Ovary (tissue), 10 donors: ENCODE measurements at places on chromosomes 16 and 17.

- DNase-seq, result no peak
Measured at GRCh38 chr16:12321311-12321842, 344.8 kb downstream of the SNX29 start.

GRCh38 chr16:24668481-24669061 is 60.9 kb upstream of the TNRC6A start:
- DNase-seq, result peak; percentile 39

DNA sequence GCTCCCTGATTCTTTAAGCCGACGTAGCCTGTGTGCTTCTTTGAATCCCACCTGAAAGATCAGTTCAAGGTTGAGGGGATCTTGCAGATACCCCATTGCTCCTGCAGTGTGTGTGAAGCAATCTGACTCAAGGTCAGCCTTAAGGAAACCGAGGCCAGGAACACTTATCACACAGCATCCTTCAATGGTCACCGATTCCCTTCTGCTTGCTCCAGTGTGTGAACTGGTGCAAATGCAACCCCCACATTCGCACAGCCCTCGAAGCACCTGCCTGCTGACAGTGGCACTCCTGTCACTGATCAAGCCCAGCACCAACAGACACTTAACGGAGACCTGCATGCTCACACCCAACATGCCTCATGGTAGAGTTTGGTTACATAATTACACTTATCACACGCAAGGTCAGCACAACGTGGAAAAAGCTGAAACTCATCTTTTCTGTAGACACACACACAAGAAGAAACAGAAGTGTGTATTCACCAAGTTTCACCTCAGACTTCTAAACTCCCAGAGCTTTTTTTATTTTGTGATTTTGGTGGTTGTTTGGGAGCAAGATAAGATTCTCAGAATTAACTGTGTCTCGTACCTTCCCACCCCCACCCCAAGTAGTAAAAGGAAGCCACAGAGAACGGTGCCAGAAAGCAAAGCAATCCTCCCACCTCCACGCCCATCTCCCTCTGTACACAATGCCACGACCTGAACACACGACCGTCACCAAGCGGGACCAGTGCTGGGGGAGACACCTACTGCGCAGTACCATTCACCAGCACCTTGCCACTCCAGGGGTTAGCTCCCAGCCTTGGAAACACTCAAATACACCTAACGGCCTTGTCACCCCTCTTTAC is 37.2 kb downstream of the LITAFD start:
- no peak for DNase-seq

- DNase-seq, result no peak
Measured at GRCh38 chr17:56815711-56816110, 18.0 kb downstream of the C17orf67 start.

DNA sequence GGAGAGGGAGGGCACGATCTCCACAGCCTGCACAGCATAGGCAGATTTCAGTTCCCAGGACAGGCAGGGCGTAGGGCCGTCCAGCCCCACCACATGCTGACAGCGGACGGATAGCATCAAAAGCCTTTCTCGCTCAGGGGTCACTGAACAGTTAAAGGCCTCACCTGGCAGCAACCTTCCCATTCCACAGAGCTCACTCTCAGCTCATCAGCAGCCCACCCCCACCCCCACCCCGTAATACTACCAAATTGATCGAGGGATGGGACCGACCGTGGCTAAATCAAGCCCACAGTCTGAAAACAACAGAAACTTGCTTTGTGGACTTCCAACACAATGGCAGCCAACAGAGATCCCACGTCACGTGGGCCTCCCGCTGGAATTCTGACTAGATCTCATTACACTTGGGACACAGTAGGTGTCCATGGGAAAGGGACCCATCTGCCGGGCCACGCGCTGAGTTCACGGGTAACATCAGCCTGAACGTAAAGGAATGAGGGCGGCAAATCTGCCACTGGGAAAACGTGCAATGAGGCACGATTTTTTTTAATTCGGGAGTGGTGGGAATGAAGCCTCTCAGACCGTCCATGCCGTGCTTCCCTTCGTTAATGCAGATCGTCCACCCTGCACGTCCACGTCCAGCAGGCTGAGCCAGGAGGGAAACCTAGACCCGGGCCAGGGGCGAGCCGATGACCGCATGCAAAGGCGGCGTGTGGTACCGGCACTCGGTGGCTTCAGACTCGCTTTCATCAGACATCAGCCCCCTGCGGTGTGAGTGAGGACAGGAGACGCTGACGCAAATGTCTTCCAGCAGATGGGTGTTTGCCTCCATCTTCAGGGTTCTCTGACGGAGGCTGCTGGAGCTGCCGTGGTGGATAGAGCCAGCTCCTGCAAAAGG is 92.1 kb downstream of the TBC1D16 start:
- peak; percentile 32 for DNase-seq

DNA sequence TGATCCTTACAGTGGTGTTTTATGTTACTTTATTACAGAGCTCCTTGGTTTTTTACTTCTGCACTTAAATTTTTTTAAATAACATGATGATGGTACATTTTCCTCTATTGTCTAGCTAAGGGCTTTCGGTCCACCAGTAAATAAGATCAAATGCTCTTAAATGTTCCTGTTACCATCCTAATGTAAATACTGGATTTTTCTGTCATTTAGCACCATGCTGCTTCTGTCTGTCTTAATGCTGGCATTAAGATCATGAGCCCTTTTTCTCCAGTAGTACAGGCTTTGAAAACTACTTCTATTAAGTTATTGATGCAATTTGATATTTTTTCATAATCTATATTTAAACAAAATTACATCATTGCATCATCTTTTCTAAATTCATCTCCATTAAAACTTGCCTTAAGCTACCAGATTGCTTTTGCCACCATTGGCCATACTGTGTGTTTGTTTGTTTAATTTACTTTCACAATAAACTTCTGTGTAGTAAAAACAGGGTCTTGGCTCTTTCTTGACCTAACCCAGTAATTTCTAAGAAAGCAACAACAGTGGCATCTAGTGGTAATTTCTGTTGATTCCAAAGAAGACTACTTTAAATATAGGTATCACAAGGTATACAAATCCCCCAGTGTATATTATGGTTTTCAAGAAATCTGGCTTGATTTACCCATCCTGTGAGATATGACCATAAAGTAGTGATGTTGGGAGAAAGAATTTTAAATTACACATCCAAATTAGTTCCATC is 9.0 kb upstream of the PHAF1 start:
- no peak for DNase-seq

DNA sequence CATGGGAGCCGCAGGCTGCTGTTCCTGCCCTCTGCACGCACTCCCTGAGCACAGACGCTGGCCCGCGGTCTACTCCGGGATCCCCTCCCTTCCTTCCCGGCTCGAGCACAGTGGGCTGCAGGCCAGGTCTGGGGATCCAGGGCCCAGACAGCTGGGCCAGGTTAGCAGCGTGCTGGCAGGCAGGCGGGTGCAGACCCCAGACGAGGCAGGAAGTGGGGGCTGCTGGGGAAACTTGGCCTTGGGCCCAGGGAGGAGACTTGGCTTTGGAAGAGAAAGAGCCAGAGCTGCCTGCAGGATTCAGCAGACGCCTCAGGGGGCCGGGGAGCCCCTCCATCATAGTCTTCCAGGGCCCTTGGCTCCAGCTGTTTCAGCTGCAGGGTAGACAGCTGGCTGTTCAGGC is 30.2 kb upstream of the ABCC3 start:
- DNase-seq, result peak; percentile 94

GRCh38 chr16:84411768-84412167 is 43.4 kb downstream of the ATP2C2 start:
- DNase-seq, result no peak

GRCh38 chr17:69809331-69809730 is 265.7 kb upstream of the KCNJ16 start:
- DNase-seq, result no peak

DNA sequence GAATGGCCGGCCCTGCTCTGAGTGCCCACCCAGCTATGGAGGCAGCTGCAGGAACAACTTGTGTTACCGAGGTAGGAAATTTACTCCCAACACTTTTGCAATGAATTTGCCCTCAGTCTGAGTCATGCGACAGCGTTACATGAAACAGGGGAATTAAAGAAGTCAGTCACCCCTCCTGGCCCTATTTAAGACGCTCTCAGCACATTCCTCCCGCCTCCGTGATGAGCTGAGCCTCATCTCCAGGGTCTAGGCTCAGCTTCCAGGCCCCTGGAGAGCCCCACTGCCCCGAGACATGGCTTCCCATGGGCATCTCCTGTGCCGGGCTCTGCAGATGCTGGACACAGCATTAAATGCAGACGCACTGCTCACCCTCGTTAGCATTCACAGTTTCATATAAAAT is 35.0 kb downstream of the CRISPLD2 start:
- DNase-seq, result no peak

DNA sequence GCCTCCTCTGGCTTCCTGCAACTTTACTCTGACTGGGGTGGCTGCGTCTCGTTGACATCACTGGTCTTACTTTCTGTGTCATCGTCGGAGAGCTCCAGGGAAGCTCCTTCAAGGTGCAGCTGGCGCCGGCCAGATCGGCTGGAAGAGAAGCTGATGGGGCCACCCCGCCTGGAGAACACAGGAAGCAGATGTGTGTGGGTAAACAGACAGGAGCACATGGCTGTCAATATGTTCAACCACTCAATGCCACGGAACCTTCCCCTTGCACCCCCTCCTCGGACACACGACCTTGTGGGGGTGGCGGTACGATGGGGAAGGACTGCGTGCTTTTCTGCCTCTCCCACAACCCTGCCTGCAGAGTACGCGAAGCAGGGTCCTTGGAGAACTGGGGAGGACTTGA is 40.1 kb downstream of the NDEL1 start:
- no peak for DNase-seq

- DNase-seq, result no peak
Measured at GRCh38 chr17:75900691-75901533, 3.8 kb downstream of the MRPL38 start.

DNA sequence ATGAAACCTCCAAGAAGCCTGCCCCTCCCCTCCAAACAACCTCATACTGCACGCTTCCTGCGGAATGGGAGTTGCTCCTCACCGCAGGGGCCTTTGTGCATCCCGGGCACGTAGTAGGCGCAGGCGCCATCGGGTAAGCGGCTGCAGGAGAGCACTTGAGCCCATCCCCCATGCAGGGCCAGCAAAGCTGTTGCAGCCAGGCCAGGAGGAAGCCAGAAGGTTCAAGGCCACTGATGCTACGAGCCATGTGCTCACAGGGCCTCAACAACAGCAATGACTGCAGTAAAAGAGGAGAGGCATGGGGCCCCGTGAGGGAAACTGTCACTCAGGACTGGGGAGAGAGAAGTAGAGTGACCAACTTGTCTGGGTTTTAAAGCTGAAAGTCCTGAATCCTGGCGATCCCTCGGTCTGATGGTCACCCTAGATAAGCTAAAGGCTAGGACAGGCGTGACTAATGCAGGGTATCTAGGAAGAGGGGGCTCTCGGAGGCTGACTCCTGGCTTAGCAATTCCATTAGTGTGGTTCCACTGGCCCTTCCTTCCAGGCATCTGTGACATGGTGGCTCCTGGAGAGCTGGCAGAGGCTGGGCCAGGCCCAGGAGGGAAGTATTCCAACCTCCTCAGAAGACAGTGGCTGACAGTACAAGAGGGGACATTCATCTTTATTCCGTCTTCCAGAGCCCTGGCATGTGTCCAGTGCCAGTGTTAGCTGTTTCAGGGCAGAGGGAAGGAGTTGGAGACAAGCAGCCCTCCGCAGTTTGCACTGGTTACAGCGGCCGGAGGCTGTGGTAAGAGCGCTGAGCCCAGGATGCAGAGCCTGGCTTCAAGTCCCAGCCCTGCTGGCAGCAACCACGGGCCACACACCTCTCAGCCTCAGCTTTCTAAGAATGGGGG is 20.8 kb downstream of the GOSR2 start:
- peak; percentile 64 for DNase-seq

GRCh38 chr16:12067714-12068401 is 91.3 kb downstream of the SNX29 start:
- peak; percentile 35 for DNase-seq

DNA sequence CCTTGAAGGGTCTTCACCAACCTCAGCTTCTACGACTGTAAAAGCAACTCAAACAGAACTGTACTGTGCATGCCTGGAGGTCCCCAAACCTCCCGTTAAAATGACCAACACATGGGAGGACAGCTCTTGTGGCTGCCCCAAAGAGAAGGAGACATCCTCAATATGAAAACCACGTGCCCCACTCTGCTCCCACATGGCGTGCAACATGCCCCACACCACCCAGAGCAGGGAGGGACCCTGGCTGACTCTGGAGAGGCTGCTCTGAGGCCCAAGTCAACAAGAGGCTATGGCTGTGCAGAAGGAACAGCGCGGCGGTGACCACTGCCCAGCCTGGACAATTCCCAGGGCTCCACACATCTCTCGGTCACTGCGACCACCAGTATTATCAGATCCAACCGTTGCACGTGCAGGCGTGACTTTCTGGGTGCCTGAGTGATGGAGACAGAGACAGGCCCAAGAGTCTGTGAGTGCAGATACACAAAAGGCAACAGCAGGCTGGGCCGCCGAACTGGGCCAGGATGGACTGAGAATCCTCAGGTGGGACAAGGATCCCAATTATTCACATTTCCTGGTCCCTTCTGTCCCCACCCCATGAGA is 1.4 kb downstream of the PLD6 start:
- DNase-seq, result no peak

DNA sequence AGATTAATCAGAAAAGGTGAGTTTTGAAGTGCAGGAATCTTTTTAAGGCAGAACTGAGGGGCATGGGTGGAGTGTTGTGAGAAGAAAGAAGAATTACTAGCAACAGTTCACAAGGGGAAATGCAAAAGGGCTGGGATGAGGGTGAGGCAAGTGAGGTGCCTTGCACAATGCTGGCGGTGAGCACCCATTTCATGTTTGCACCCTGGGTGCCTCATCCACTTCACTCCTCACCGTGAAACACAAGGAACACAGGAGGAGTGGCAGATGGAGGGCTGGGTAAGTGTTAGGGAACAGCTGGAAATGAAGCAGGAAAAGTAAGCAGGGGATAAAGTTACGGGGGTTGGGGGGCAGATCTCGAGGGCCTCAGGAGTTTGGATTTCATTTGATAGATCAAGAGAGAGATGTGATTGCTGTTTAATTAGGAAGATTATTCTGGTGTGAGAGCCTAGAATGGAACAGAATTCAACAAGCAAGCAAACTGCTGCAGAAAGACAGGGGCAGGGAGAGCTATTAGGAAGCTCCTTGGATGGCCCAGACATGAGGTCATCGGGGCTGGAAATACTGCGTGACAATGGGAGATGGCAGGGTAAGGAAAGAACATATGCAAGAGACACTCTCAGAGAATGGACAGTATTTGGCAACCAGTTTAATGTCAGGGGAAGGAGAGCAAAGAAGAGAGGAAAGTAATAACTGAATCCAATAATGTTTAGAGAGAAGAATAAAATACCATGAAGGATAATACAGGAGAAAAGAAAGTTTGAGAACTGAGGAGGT is 8.3 kb upstream of the HEATR6 start:
- DNase-seq, result no peak

DNA sequence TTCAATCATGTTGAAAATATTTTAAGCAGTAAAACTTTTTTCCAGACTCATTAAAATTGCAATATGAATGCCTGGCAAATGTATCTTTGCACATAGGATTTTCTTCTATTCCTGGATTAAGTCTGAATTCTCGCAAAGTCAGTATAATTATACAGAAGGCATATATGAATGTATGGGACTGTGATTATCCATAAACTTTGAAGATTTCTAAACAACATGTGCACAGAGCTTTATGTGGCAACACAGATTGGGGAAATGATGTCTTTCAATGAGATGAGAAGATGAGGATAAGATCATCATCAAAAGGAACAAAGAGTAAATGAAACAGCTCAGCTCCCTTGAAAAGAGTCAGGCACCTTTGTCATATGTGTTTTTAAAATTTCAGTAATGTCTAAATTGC is 635.3 kb downstream of the CDH11 start:
- DNase-seq, result no peak

- DNase-seq, result peak; percentile 50
Measured at GRCh38 chr16:28534542-28535373, 4.0 kb downstream of the NUPR1 start.

GRCh38 chr16:20868890-20869289 is 31.3 kb downstream of the DCUN1D3 start:
- DNase-seq, result peak; percentile 86

GRCh38 chr16:75372236-75372856 is 61.0 kb downstream of the CFDP1 start:
- DNase-seq, result no peak
